ENCODE measurements at places on chromosomes 2 and 18.
A peak's percentile ranks its signal among the peaks of the same experiment; 100 is the strongest.

DNA sequence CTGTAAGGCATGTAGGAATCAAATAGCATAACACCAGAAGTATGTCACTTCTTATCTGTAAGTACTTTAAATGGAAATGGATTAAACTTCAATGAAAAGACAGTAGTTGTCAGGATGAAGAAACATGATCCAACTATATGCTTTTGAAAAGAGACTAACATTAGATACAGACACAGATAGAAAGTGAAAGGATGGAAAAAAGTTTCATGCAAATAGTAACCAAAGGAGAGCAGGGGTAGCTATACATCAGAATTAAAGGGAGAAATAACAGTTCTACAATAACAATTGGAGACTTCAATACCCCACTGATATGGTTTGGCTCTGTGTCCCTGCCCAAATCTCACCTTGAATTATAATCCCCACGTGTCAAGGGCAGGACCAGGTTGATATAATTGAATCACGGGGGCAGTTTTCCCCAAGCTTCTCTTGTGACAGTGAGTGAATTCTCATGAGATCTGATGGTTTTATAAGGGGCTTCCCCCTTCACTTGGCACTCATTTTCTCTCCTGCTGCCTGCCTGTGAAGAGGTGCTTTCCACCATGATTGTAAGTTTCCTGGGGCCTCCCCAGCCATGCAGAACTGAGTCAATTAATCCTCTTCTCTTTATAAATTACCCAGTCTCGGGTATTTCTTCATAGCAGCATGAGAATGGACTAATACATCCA, 205.4 kb upstream of the CDH2 start:
- no peak overlapping the region for H3K4me3 ChIP-seq
- no peaks in the 10 kb centered on the region for H3K4me1 ChIP-seq
- H3K27ac ChIP-seq, result no peak overlapping the region
- no peak for DNase-seq
- no peaks in the 10 kb centered on the region for H3K36me3 ChIP-seq

- no peaks in the 10 kb centered on the region for H3K36me3 ChIP-seq
- peaks cover 25% of the 10 kb centered on the region for H3K27me3 ChIP-seq
- peaks cover 44% of the 10 kb centered on the region for H3K4me1 ChIP-seq
- DNase-seq, result no peak
- H3K27ac ChIP-seq, result no peak overlapping the region
Measured at GRCh38 chr2:43050866-43051265, 175.5 kb downstream of the ZFP36L2 start.

DNA sequence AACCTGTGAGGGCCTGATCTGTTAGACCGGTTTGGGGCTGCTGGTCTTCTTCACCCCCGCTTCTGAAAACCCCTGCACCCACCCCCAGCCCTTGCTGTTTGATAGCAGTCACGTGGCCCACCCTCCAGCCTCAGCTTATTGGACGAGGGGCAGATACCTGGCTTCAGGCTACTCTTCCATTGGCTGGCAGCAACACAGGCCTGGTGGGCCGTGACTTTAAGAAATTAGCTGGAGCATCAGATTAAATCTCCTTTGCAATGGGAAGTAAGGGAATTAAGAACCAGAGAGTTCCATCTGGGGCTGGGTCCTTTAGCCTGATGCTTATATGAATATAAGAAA, 107.3 kb downstream of the KLHL29 start:
- DNase-seq, result no peak
- peak overlapping the region; percentile 65 for H3K27ac ChIP-seq
- peaks cover 11% of the 10 kb centered on the region for H3K27me3 ChIP-seq
- no peak overlapping the region for H3K4me3 ChIP-seq
- H3K4me1 ChIP-seq, result peaks cover 86% of the 10 kb centered on the region

- H3K4me3 ChIP-seq, result peak within 1 kb of the TSS; percentile 82
- H3K4me1 ChIP-seq, result peaks cover 11% of the 10 kb centered on the region
- peak; percentile 81 for DNase-seq
- H3K27ac ChIP-seq, result no peak within 1 kb of the TSS
- H3K36me3 ChIP-seq, result no peaks in the 10 kb centered on the region
Measured at GRCh38 chr2:183078464-183079138, at the start of gene DUSP19. DUSP19 (plus strand) TSS chr2:183078747; CDS start chr2:183078934, 187 bp downstream.

DNA sequence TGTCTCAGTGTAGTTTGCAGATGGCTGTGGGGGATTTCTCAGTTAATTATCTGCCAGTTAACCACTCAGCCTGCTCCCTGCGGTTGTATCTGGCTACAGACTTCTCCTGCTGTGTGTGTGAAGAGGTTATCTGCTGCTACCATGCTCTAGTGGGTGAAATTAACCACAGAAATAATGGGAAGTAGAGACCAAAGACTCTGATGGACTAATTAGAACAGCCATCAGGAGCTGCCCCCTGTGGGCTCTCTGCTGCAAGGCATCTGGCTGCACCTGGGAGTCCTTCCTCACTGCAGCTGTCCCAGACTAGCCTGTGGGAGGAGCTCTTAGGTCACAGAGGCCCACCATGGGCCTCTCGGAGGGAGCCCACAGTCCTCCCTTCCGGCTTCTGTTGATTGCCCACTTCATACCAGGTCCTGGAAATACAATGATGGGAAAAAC, 66.6 kb downstream of the CTIF start:
- H3K4me3 ChIP-seq, result no peak overlapping the region
- H3K36me3 ChIP-seq, result no peaks in the 10 kb centered on the region
- peaks cover 2% of the 10 kb centered on the region for H3K27me3 ChIP-seq
- DNase-seq, result no peak
- H3K27ac ChIP-seq, result no peak overlapping the region

- H3K36me3 ChIP-seq, result no peaks in the 10 kb centered on the region
- peak; percentile 26 for DNase-seq
- H3K4me1 ChIP-seq, result no peaks in the 10 kb centered on the region
- H3K27me3 ChIP-seq, result peaks cover 15% of the 10 kb centered on the region
- H3K4me3 ChIP-seq, result no peak overlapping the region
Measured at GRCh38 chr2:190023860-190024259, 38.7 kb downstream of the MSTN start.

GRCh38 chr2:207483477-207483876, 46.3 kb upstream of the CREB1 start:
- H3K27me3 ChIP-seq, result no peaks in the 10 kb centered on the region
- no peak overlapping the region for H3K4me3 ChIP-seq
- DNase-seq, result no peak
- no peak overlapping the region for H3K27ac ChIP-seq
- H3K4me1 ChIP-seq, result peaks cover 15% of the 10 kb centered on the region

- no peaks in the 10 kb centered on the region for H3K4me1 ChIP-seq
- H3K27me3 ChIP-seq, result no peaks in the 10 kb centered on the region
- H3K27ac ChIP-seq, result no peak overlapping the region
- no peak overlapping the region for H3K4me3 ChIP-seq
- no peaks in the 10 kb centered on the region for H3K36me3 ChIP-seq
Measured at GRCh38 chr18:47677952-47678351, 252.5 kb downstream of the SMAD2 start.

GRCh38 chr2:194383401-194383800, 1273.6 kb upstream of the SLC39A10 start:
- H3K27me3 ChIP-seq, result no peaks in the 10 kb centered on the region
- H3K4me1 ChIP-seq, result no peaks in the 10 kb centered on the region
- no peaks in the 10 kb centered on the region for H3K36me3 ChIP-seq
- H3K27ac ChIP-seq, result no peak overlapping the region
- DNase-seq, result no peak
- H3K4me3 ChIP-seq, result no peak overlapping the region

- no peaks in the 10 kb centered on the region for H3K36me3 ChIP-seq
- peaks cover 7% of the 10 kb centered on the region for H3K4me1 ChIP-seq
Measured at GRCh38 chr2:2896643-2897042, 481.0 kb downstream of the EIPR1 start.

GRCh38 chr2:197122821-197123220, 187.8 kb downstream of the ANKRD44 start:
- no peak overlapping the region for H3K27ac ChIP-seq
- no peak overlapping the region for H3K4me3 ChIP-seq
- DNase-seq, result no peak
- H3K4me1 ChIP-seq, result peaks cover 33% of the 10 kb centered on the region
- peaks cover 76% of the 10 kb centered on the region for H3K36me3 ChIP-seq
- H3K27me3 ChIP-seq, result no peaks in the 10 kb centered on the region

- H3K4me1 ChIP-seq, result peaks cover 2% of the 10 kb centered on the region
- no peak overlapping the region for H3K4me3 ChIP-seq
- no peak for DNase-seq
- H3K27me3 ChIP-seq, result peaks cover 7% of the 10 kb centered on the region
- no peak overlapping the region for H3K27ac ChIP-seq
Measured at GRCh38 chr18:44556296-44556695, 124.4 kb upstream of the SETBP1 start.

GRCh38 chr2:64021578-64021977, 2.4 kb upstream of the VPS54 start:
- no peaks in the 10 kb centered on the region for H3K27me3 ChIP-seq
- no peak for DNase-seq
- H3K36me3 ChIP-seq, result peaks cover 7% of the 10 kb centered on the region
- H3K4me1 ChIP-seq, result peaks cover 43% of the 10 kb centered on the region
- peak overlapping the region; percentile 63 for H3K4me3 ChIP-seq

GRCh38 chr2:118374974-118375755, 286.9 kb downstream of the INSIG2 start:
- H3K27me3 ChIP-seq, result no peaks in the 10 kb centered on the region
- H3K4me3 ChIP-seq, result no peak overlapping the region

DNA sequence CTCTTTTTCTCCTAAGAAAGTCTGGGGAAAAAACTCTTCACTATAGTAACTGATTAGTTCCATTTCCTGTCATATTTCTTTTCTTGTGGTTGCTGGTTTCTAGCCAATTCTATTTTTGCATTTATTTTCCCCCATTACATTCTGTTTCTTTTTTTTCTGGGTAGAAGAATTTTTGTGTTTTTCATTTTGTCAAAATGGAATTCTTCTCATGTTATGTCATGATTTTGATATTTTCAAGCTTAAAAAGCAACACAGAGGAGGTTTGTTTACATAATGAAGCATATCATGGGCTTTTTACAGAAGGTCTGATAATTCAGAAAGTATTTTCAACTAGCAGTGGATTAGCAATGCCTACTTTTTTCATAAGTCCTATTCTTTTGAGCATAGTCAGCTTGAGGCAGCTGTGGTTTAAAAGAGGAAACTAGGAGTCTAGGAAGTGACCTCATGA, 102.0 kb downstream of the MAP2 start:
- no peak for DNase-seq
- peak overlapping the region; percentile 23 for H3K4me3 ChIP-seq
- no peaks in the 10 kb centered on the region for H3K36me3 ChIP-seq
- no peaks in the 10 kb centered on the region for H3K27me3 ChIP-seq
- no peak overlapping the region for H3K27ac ChIP-seq

DNA sequence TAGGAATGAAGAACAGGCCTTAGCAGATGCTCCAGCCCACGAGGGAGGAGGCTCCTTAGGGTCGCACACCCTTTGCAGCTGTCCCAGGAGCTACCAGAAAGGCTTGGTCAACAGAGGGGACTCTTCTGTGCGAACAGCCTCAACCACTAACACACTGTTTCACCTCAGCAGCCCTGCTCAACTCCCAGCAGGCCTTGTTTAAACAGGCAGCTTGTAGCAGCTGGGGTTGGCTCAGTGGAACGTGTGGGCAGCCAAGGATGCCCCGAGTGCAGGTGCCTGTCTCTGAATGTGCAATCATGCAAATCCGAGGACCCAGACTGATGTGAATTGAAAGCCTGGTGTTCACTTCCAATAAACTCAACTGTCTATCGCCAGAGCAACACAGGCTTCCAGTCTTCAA, 88.7 kb upstream of the CXCR4 start:
- no peak overlapping the region for H3K27ac ChIP-seq
- no peak overlapping the region for H3K4me3 ChIP-seq
- H3K36me3 ChIP-seq, result peaks cover 13% of the 10 kb centered on the region
- H3K4me1 ChIP-seq, result peaks cover 13% of the 10 kb centered on the region

- H3K4me1 ChIP-seq, result no peaks in the 10 kb centered on the region
- H3K36me3 ChIP-seq, result no peaks in the 10 kb centered on the region
- H3K27me3 ChIP-seq, result no peaks in the 10 kb centered on the region
- H3K27ac ChIP-seq, result no peak overlapping the region
Measured at GRCh38 chr18:34633368-34633767, 76.7 kb upstream of the DTNA start.

GRCh38 chr2:190578158-190579057, 43.9 kb upstream of the NEMP2 start:
- no peak overlapping the region for H3K4me3 ChIP-seq
- H3K36me3 ChIP-seq, result no peaks in the 10 kb centered on the region
- H3K4me1 ChIP-seq, result peaks cover 18% of the 10 kb centered on the region
- no peaks in the 10 kb centered on the region for H3K27me3 ChIP-seq
- peak; percentile 26 for DNase-seq
- H3K27ac ChIP-seq, result peak overlapping the region; percentile 0

GRCh38 chr18:57445488-57446319, 10.5 kb downstream of the ONECUT2 start:
- peaks cover 4% of the 10 kb centered on the region for H3K36me3 ChIP-seq
- H3K27ac ChIP-seq, result no peak overlapping the region
- H3K4me1 ChIP-seq, result peaks cover 7% of the 10 kb centered on the region
- H3K27me3 ChIP-seq, result peaks cover 40% of the 10 kb centered on the region
- DNase-seq, result no peak
- no peak overlapping the region for H3K4me3 ChIP-seq

GRCh38 chr2:60544954-60545560, 8.4 kb downstream of the BCL11A start:
- H3K4me1 ChIP-seq, result peaks cover 11% of the 10 kb centered on the region
- H3K4me3 ChIP-seq, result no peak overlapping the region
- no peaks in the 10 kb centered on the region for H3K36me3 ChIP-seq
- DNase-seq, result no peak
- H3K27ac ChIP-seq, result no peak overlapping the region

- H3K27me3 ChIP-seq, result peaks cover 14% of the 10 kb centered on the region
- H3K4me3 ChIP-seq, result no peak overlapping the region
- H3K36me3 ChIP-seq, result no peaks in the 10 kb centered on the region
- H3K4me1 ChIP-seq, result peaks cover 7% of the 10 kb centered on the region
- no peak overlapping the region for H3K27ac ChIP-seq
- DNase-seq, result no peak
Measured at GRCh38 chr2:238512247-238512867, 85.6 kb downstream of the ASB1 start.

DNA sequence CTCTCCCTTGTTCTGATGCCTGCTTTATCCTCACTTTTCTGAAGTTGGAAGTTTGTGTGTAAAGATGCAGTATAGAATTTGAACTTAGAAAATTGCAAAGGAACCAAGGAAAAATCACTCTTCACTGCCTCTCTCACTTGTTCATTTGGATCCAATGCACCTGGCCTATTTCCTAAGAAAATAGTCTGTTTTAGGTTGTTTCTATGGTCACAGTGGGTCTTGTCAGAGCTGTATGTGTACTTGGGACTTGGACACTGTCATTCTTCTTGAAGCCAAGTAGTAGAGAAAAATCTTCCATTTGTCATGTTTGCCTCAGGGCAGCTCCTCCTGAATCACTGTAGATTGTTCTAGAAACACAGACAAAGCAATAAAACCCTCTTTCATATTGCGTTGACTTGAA, 80.3 kb upstream of the SESTD1 start:
- H3K27ac ChIP-seq, result no peak overlapping the region
- no peaks in the 10 kb centered on the region for H3K4me1 ChIP-seq
- H3K27me3 ChIP-seq, result no peaks in the 10 kb centered on the region
